CD4-positive, alpha-beta T cell (primary cell): ENCODE measurements at places on chromosomes 6 and 20. TPM values are rescaled to one million over a fixed set of nuclear protein-coding genes. Genes with fewer than 3 reads are reported as not detected.

- no peak overlapping the region for H3K4me3 ChIP-seq
- H3K4me1 ChIP-seq: no peaks in the 10 kb centered on the region
- no peaks in the 10 kb centered on the region for H3K36me3 ChIP-seq
- H3K27me3 ChIP-seq: peaks cover 21% of the 10 kb centered on the region
- no peak for DNase-seq
- H3K27ac ChIP-seq: no peak overlapping the region
Observed at GRCh38 chr6:99739526-99739925, 132.9 kb downstream of the PRDM13 start.

- H3K4me3 ChIP-seq: no peak overlapping the region
- no peaks in the 10 kb centered on the region for H3K36me3 ChIP-seq
- DNase-seq: no peak
Observed at GRCh38 chr6:6997263-6998193, 110.2 kb upstream of the RREB1 start.

Gene INSM1
- not detected for total RNA-seq

Gene SLC4A11
- total RNA-seq: 0.60 TPM

- no peaks in the 10 kb centered on the region for H3K36me3 ChIP-seq
- H3K4me1 ChIP-seq: no peaks in the 10 kb centered on the region
- peaks cover 2% of the 10 kb centered on the region for H3K27me3 ChIP-seq
- no peak overlapping the region for H3K27ac ChIP-seq
- no peak for DNase-seq
- H3K4me3 ChIP-seq: no peak overlapping the region
Observed at GRCh38 chr6:39327507-39327906, 5.0 kb upstream of the KCNK16 start.

- no peak overlapping the region for H3K27ac ChIP-seq
- DNase-seq: no peak
- H3K27me3 ChIP-seq: no peaks in the 10 kb centered on the region
- no peaks in the 10 kb centered on the region for H3K4me1 ChIP-seq
Observed at GRCh38 chr20:5486377-5487054, 169.8 kb upstream of the PROKR2 start.

DNA sequence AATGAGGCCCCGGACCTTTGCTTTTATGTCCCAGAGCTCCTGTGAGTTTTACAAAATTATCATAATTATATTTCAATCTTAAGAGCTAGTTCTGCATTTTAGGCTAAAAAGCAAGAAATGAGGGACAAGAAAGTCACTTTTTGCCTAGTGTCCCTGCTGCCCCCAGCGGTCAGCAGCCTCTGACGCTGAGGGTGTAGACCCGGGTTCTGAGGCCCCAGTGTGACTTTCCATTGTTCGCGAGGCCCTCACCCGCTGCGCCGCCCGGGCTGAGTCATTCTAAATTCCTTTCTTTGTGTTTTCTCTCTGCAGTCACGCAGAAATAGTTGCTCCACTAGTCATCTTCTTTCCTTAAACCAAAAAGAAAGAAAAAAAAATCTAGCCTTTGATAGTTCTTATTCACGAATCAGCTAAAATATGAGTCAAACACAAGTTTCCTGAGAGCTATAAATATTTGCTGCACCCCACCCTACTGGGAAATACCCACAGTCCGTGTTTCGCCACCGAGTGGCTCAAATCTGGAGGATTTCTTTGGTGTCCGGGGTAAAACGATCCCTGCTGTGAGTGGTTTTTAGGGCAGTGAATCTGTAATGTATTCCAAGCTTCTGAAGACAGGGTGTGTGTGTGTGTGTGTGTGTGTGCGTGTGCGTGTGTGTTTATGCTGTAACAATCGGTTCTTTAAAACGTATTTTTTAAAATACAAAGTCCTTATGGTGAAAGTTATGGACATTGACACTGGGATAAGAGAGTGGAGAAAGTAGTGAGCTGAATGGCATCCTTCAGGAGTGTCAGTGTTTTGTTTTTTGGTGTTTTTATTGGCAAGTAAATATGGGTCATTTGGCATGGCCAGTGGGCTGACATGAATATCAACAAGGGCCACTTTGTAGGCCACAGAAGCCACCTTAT, 59.7 kb upstream of the EEF1A1 start:
- DNase-seq: peak; percentile 62
- H3K27ac ChIP-seq: peak overlapping the region; percentile 48
- H3K4me1 ChIP-seq: peaks cover 29% of the 10 kb centered on the region

DNA sequence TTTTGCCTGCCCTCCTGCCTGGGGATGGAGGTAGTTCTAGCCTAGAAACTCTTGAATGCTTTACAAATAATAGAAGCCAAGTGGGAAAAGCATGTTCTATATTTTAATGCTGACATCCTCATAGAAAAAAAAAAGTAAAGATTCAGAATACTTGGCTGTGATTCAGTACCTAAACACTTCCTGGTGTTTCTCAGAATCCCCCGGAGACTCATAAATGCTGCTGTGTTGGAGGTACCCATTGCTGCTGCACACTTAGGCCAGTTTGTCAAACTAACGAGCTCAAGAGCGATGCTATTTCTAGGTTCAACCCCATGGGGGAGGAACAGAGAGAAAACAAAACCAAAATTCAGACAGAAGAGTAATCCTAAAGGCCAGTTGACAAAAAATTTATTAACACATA, 38.8 kb upstream of the ZFP64 start:
- no peaks in the 10 kb centered on the region for H3K36me3 ChIP-seq
- H3K4me3 ChIP-seq: no peak overlapping the region
- no peak for DNase-seq
- no peak overlapping the region for H3K27ac ChIP-seq
- H3K4me1 ChIP-seq: no peaks in the 10 kb centered on the region

DNA sequence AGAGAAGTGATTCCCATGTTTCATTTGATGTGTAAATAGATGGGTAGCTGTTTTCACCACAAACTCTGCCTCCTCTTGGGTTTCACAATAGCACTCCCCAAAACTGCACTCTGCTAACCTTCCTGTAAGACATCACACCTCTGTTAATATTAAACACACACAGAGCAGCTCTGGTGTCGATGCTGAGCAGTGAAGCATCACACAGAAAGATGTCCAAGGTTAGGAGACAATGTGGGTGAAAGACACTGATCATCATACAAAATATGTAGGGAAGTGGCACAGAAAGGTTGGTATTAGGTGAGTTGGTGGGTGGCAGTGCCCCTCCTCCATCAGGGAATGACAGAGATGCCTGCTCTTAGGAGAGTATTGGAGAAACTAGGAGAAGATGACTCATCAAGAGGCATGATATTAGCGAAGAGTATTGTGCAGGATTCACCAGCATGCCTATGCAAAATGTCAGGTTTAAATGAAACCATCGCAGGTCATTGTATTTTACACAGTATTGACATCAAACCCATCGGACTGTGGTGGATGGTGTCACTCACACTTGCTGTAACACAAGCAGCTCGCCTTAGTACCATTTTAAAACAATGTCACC, 199.7 kb downstream of the TBXT start:
- no peak for DNase-seq
- H3K36me3 ChIP-seq: no peaks in the 10 kb centered on the region
- no peak overlapping the region for H3K4me3 ChIP-seq
- H3K27ac ChIP-seq: no peak overlapping the region
- no peaks in the 10 kb centered on the region for H3K4me1 ChIP-seq
- no peaks in the 10 kb centered on the region for H3K27me3 ChIP-seq

Gene NTSR1
- 0.56 TPM for total RNA-seq

DNA sequence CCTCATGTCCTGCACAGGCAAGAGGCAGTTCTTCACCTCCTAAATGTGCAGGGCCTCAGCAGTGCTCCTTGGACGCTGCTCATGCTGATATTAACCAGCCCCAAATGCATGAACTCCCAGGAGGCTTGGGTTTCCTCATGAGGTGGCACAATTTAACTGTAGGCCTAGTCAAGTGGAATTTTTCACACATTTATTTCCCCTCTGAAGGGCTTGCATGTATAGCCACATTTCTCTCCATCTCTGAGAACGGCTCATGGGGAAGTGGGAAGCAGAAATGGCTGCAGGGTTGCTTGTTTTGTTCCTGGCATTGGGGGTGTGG, 72.8 kb upstream of the PAX1 start:
- no peak for DNase-seq
- H3K4me1 ChIP-seq: no peaks in the 10 kb centered on the region
- no peak overlapping the region for H3K27ac ChIP-seq

DNA sequence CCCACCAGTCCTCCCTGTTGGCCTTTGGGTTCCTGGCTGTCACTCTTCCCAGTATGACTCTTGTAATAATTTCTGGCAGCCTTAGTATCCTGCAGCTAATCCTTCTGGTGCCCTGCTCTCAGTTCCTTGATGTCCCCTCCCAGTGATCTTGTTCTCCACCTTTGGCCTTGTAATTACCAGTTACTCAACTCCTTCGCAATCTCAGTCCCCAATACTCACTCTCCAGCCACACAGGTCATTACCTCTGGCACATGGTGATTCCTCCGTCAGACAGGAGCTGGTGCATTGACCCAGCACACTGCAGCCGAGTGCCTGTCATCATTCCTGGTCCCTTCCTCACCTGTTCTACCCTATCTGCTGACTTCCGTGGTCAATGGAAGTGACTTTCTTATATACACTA, 101.4 kb downstream of the FAM120B start:
- H3K36me3 ChIP-seq: peaks cover 30% of the 10 kb centered on the region
- H3K27ac ChIP-seq: no peak overlapping the region
- H3K27me3 ChIP-seq: no peaks in the 10 kb centered on the region
- H3K4me3 ChIP-seq: no peak overlapping the region

Gene SLC44A4
- not detected for total RNA-seq

- DNase-seq: no peak
- no peak overlapping the region for H3K27ac ChIP-seq
- no peaks in the 10 kb centered on the region for H3K27me3 ChIP-seq
- no peaks in the 10 kb centered on the region for H3K36me3 ChIP-seq
- H3K4me1 ChIP-seq: no peaks in the 10 kb centered on the region
- no peak overlapping the region for H3K4me3 ChIP-seq
Observed at GRCh38 chr6:74939151-74939708, 266.6 kb downstream of the COL12A1 start.

GRCh38 chr6:47420394-47421371, 56.9 kb upstream of the CD2AP start:
- DNase-seq: no peak
- no peaks in the 10 kb centered on the region for H3K27me3 ChIP-seq
- H3K4me1 ChIP-seq: peaks cover 2% of the 10 kb centered on the region
- H3K4me3 ChIP-seq: no peak overlapping the region
- no peak overlapping the region for H3K27ac ChIP-seq

- no peaks in the 10 kb centered on the region for H3K4me1 ChIP-seq
- H3K36me3 ChIP-seq: no peaks in the 10 kb centered on the region
- no peak overlapping the region for H3K4me3 ChIP-seq
- no peak for DNase-seq
- no peak overlapping the region for H3K27ac ChIP-seq
Observed at GRCh38 chr6:140385679-140386078, 1011.2 kb upstream of the CITED2 start.

GRCh38 chr20:35718972-35719635, 19.9 kb downstream of the ROMO1 start:
- no peak for DNase-seq
- no peaks in the 10 kb centered on the region for H3K27me3 ChIP-seq
- H3K27ac ChIP-seq: no peak overlapping the region
- H3K36me3 ChIP-seq: peaks cover 100% of the 10 kb centered on the region
